ENCODE measurements at places on chromosomes 3 and 15.

- DNase-seq = peak; percentile 73
These were observed 40.1 kb downstream of the CDCP1 start for GRCh38 chr3:45105855-45106671.

- peak; percentile 1 for DNase-seq
These were observed 24.5 kb downstream of the PLXNB1 start for GRCh38 chr3:48405343-48405881.

DNA sequence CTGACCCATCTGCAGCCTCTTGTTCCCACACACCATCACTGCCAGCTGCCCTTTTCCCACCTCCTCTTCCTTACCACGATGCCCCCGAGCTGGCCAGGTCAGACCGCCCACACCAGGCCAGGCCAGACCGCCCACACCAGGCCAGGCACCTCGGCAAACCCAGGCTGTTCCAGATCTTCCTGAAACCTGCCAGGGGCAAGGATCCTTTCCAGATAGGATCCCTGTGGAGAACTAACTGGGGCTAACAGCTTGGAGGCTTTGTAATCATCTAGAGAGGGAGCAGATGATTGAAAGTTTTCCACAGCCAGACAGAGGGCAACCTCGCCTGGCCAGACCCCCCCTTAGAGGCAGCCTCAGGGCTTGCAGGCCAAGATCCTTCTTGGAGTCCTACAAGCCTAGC is 287.3 kb upstream of the TLE3 start:
- DNase-seq = no peak

DNA sequence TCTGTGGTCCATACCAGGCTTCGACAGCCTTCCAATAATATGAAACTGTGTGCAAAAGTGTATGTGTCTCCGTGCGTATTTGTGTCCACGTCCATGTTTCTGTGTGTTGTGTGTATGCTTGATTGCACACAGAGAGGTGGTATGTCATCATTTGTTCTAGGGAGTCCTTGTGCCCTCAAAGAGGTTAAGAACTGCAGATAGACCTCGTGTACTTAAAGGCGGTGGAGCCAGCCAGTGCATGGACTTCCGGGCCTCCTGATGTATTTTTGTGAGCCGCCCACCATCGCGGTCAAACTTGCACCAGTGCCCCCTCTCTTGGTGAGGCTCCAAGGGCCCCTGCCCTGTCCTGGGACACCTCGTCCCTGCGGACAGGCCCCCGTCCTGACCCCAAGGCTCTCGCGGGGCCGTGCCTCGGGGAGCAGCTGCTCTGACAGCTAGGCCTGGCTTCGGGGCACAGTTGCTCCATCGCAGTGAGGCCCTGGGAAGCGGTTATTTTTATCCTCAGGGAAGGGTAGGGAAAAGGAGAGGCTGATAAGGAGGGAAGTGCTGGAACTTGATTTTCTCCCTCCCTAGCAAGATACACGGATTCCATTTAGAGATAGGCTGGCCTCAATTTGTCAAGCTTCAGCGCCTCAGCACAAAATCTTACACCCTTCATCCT is 1.2 kb upstream of the RYK start:
- no peak for DNase-seq

- no peak for DNase-seq
These were observed 128.0 kb downstream of the SATB1 start for GRCh38 chr3:18297126-18297525.

DNA sequence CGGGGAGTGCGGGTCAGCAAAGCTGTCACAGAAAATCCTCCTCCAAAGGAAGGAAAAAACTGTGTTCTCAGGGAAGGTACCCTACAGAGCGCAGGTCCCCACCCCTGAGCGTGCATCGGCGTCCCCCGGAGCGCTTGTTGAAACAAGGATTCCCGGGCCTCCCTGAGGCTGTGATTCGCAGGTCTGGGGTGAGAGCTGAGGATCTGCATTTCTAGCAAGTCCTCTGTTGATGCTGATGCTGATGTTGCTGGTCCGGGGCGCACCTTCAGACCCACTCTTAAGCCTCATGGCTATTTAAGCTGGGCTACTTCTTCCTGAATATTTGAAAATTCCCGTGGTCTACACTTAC is 226.2 kb upstream of the IGF1R start:
- DNase-seq = no peak

DNA sequence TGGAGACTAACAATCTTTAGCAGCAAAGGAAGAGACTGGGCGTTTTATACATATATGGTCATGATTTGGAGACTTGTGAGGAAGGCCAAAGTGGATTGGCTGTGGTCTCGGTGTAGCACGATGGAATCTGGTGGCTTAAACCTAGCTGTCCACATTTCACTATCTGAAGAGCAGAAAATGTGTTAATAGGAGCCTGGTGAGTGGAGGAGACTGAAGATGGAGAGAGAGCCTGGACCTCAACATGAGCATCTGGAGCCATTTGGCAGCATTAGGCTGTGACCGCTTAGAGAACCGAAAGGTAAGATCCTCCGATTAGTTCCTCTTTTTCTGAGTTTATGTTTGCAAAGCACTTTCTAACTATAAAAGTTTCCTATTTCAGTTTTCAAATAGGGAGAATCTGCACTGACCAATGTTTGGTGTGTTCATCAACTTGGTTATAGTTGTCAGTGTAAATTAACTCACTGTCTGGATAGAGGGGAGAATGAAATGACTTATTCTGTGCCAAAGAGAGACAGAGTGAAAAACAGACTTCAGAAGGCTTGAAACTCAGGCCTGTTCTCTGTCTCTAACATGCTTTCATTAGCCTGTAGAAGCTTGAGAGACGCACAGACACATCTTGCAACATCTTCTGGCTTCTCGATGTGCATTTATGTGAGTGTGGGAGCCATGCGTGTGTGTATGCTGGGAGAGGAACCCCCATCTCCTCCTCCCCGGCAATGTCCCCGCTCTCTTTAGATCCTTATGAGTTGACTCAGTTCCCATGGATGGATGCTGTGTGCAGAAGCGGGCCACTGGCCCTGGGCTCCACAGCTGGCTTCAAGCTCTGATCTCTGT is 244.7 kb upstream of the TBL1XR1 start:
- DNase-seq = no peak

- no peak for DNase-seq
These were observed 68.8 kb upstream of the PRR23E start for GRCh38 chr3:127124120-127124519.

- DNase-seq = no peak
These were observed 117.6 kb upstream of the CHMP2B start for GRCh38 chr3:87109465-87109864.

GRCh38 chr15:33968821-33969220 is 524 bp downstream of the CHRM5 start:
- no peak for DNase-seq

GRCh38 chr3:23592961-23593931 is 212.5 kb upstream of the UBE2E1 start:
- no peak for DNase-seq

- DNase-seq = no peak
These were observed 82.8 kb upstream of the TNIK start for GRCh38 chr3:171542976-171543375.

Measured in activated naive CD4-positive, alpha-beta T cell treated with Interleukin-2 at 50 U/mL for 16 hours (primary cell).